ENCODE measurements at places on chromosomes 6 and 20.

DNA sequence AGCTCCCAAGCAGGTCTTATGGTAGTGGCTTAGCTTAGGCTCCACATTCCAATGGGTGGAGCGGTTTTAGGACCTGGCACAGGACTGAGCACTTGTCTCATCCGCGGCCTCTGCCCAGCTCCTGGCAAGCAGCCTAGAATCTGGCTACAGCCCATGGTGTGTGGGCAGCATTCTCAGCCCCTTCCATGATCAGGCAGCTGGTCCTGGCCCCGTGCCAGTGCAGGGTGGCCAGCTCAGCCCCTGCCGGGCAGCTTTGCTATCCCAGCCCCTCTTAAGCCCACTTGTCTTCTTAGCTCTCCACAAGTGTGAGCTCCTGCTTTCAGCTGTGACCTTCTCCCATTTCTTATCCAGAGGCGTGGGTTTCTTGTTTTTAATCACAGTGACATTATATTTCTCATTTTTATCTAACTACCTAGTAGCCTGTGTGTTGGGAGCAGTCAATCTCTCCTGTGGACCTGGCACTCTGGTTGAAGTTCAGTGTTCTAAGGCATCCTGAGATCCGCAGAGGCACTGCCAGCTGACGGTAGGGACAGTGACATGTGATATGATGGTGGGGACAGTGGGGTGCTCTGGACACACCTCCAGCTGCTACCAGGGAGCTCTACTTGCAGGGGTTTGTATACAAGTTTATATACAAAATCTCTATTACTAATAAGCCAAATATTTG is 119.9 kb upstream of the PRND start:
- DNase-seq: no peak

DNA sequence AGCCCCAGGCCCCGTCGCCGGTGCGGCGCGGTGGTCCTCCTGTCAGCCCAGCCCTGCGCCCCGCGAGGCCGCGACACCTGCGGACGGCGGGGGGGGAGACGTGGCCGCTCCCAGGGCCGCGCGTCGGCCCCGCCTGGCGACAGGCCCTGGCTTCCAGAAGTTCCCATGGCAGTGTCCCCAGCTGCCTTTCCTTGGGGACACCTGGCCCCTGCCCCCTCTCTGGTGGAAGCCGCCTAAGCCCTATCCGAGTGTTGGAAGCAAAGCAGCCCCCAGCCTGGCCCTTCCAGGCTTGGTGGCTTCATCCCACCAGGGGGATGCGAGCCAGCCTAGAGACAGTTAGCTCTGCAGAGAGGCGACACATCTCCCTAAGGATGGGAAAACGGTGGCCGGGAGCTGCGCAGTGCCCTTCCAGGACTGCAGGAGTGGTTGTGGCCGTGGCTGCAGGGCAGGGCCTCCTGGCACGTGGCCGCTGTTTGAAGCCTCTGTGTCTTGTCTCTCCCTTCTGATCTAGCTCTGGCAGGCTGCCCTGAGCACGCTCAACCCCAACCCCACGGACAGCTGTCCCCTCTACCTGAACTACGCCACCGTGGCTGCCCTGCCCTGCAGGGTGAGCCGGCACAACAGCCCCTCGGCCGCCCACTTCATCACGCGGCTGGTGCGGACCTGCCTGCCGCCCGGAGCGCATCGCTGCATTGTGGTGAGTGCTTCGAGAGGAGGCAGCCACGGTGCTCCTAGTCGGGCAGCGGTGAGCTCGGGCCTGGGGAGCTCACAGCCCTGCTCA is 816 bp downstream of the NPEPL1 start:
- DNase-seq: no peak

DNA sequence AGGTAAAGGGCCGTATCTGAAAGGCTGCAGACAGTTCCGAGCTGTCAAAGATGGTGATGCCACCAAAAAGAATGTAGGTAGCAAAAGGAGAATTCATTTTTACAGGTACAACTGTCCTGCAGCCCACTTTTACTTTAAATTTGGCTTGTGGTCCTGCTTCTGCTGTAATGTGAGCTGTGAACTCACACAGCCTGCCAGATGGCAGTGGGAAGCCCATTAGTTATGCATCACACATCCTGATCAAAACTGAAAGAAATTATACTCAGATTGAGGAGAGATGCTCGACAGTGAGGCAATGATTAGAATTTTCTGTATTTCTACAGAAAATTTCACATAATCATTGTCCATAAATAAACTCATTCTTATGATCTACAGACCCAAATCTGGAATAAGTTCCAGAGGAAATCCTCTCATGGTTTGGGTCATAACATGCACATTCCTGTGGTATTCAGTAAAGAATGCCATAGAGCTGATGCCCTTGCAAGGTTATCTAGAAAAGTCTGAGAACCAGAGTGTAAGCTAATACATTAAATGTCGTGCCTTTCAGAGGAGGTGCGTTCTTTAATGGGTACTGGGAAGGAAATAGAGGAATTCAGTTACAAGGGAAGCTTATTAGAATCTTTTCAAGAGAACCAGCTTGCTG is 23.9 kb upstream of the E2F3 start:
- DNase-seq: no peak

- no peak for DNase-seq
Measured at GRCh38 chr6:122648726-122649125, 38.5 kb downstream of the PKIB start.

- no peak for DNase-seq
Measured at GRCh38 chr6:31597006-31597405, 4.2 kb upstream of the NCR3 start.

GRCh38 chr20:38218566-38218885 is 42.0 kb downstream of the KIAA1755 start:
- no peak for DNase-seq

DNA sequence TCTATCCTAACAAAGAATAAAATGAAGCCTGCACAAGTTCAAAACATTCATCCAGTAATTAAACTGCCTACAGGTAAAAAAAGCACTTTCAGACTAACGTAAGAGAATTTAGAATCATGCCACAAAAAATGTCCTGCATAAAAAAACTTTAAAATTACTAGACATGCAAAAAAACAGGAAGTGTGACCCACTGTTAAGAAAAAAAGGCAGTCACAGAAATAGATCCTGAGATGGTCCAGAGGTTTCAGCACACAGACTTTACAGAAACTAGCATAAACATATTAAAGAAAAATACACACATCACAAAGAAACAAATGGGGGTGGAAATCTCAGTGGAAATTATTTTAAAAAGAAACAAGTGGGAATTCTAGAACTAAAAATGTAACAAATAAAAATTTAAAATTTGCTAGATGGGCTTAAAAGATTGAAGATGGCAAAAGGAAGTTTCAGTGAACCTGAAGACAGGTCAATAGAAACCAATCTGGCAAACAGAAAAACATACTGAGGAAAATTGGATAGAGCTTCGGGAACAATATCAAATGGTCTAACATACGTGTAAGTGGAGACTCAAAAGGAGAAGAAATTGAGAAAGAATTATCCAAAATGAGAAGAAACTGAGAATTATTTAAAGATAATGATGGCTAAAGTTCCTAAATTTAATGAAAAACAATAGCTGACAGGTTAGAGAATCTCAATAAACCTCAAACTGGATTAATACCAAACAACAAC is 3.4 kb upstream of the ZNF133 start:
- DNase-seq: no peak

GRCh38 chr20:33255005-33255404 is 19.2 kb downstream of the BPIFA1 start:
- no peak for DNase-seq

- no peak for DNase-seq
Measured at GRCh38 chr20:62584671-62585460, 57.4 kb upstream of the SLCO4A1 start.

DNA sequence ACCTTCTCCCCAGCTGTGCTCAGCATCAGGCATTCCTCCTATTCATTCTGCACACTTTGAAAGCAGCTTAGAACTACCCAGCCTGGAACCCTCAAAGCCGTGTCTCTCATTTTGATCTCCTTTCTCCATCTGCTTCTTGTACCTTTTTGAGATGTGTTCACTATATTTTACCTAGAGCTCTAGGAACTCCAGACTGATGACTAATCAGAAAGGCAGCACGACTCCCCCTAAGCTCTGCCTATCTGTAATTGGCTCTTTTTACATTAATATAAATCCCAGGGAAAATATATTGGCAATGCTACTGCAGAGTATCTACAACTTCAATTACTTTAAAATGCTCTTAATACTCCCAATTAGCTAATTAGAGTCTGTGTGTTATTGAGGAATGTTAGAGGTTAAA is 671.5 kb downstream of the CBLN4 start:
- DNase-seq: no peak

DNA sequence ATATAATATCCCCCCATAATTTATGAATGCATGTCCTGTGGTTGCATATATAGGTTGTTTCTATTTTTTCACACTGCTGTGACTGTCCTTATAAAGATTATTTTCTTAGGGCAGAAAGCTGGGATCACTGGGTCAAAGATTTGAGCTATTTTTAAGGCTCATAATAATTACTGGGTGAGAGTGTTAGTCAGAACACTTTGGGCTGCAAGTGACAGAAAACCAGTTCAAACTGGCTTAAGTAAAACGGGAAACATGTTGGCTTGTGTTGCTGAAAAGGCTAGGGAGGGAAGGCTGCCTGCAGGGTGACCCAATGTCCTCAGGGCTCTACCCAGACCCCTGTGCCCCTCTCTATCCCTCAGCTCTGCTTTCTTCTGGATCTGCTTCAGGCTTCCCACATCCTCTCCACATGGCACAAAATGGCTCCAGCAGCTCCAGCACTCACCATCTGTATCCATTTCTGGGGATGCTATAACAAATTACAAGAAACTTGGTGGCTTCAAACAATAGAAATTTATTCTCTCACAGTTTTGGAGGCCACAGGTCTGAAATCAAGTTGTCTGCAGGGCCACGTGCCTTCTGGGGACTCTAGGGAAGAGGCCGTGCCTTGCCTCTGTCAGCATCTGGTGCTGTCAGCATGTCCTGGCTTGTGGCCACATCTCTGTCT is 33.1 kb upstream of the MLN start:
- no peak for DNase-seq

- no peak for DNase-seq
Measured at GRCh38 chr20:37278966-37279590, 10.4 kb upstream of the MANBAL start.

DNA sequence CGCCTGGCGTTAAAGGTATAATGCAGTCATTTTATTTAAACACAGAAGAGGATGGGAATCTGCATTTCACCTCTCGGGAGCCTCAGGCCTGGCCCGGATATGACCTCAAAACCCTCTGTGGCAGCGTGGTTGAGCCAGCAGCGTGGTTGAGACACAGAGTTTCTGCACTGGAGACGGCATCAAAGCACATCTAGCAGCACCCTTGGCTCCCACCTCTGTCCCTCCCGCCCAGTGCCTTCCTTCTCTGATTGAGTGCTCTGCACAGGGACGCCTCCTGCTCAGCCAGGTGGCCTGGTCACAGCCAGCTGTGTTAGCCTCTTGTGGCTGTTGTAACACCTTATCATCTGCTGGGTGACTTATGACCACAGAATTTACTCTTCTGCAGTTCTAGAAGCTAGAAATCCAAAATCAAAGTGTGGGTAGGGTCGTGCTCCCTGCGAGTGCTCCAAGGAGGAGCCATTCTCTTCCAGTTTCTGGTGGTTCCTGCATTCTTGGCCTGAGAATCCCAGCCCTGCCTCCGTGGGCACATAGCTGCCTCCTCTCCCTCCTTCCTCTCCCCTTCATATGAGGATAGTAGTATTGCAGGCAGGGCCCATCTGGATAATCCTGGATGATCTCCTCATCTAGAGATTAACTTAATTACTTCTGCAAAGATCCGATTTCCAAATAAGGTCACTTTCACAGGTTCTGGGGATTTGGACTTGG is 156.7 kb downstream of the SYCP2 start:
- DNase-seq: no peak

DNA sequence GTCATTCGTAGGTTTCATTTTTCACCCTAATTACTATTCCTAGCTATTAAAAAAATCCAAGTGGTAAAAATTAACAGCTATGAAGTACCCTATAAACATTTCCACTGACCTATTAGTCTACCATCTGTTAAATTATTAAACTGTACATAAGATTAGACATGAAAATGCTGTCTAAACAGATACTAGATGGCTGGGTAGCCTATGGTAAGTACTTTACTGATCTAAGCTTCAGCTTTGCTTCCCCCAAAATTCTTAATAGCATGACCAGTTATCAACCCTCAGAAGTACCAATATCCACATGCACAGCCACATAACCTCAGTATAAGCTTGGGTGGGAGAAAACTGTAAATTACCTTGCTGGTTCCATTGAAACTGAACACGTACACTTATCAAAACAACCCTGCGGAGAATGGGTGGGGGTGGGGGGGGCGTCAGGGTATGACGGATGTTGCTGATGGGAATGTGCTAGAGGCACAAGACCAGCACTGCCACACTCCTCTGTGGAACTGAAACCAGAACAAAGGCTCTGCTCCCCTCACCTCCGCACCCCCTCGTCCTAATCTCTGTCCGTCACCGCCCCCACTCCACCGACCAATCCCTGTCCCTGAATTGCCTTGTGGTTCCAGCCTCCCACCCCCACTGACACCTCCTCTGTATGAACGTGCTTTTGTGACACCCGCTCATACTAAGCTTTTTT is 45.3 kb downstream of the B4GALT5 start:
- DNase-seq: peak; percentile 41

Data from stimulated activated CD4-positive, alpha-beta T cell treated with anti-CD3 and anti-CD28 coated beads, Interleukin-12 subunit alpha, Interleukin-12 subunit beta, amount 100 ng/mL, for 24 hours (primary cell).